Thyroid gland (tissue), 4 donors: ENCODE measurements at places on chromosomes 11 and 22.

GRCh38 chr11:26762089-26762488 is 40.2 kb upstream of the SLC5A12 start:
- no peak for DNase-seq

DNA sequence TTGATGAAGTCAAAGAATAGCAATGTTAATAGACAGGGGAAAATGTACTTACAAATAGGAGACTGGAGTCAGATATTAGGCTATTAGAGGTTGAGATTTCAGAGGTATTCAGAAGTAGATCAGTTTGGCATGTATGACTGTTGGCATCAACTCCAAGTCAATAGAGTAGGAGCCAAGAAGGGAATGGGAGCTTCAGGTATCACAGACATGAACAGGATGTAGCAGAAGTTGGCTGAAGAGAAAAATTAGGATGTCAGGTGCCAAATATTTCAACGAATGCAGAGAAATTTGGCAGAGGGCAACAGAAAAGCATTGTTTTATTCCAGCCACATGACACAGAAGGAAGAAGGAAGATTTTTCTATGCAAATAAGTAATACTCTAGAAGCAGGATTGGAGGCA is 69.7 kb downstream of the GLYATL1 start:
- DNase-seq = no peak

DNA sequence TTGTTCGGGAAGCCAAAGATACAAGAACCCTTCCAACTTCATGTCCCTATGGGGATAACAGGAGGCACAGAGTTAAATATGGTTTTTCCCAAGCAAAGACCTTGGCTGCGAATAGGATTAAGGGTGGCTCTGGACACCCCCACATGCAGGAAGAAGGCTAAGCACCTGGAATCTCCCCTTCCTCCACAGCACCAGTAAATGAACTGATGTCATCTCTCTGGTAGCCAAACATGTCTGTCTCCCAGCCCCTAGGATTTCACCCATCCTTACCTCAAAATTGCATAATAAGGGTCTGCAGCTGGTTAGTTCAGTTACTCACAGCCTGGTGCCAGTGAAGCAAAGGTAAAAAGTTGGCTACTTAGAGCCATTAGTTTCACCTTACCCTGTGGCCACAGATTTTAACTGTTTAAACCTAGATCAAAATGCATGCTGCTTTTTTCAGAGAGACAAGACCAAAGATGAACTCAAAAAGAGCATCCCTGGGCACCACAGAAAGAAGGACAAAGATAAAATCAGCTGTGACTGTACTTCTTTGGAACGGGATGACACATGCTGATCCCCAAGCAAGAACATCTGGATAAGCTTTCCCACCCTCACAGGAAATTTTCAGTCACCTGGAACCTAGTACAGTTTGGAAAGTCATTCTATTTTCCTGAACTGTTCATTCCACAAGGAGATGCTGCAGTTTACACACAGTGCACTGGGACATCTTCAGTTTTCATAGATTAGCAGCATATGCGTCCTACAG is 77.2 kb upstream of the AKIP1 start:
- no peak for DNase-seq

DNA sequence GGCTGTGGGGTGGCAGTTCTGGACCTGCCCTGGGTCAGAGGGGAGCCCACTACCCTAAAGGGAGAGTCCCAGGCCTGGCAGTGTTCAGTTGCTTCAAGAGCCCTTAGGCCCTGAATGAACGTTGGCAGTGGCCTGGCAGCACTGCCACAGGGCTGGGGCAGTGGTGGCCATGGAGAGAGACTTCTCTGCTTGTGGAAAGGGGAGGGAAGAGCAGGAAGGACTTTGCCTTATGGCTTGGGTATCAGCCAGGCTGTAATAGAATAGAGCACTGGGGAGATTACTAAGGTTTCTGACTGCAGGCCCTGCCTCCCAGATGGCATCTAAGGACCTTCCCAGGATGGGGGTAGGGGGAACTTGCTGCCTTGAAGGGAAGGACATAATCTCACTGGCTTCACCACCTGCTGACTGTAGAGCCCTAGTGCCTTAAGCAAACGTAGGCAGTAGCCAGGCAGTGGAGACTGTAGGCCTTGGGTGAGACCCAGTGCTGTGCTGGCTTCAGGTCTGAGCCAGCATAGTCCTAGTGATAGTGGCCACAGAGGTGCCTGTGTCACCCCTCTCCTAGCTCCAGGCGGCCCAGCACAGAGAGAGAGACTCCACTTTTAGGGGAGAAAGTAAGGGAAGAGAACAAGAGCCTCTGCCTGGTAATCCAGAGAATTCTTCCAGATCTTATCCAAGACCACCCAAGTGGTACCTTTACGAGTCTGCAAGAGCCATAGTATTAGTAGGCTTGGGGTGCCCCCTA is 27.6 kb downstream of the PLA2G6 start:
- peak; percentile 50 for DNase-seq

DNA sequence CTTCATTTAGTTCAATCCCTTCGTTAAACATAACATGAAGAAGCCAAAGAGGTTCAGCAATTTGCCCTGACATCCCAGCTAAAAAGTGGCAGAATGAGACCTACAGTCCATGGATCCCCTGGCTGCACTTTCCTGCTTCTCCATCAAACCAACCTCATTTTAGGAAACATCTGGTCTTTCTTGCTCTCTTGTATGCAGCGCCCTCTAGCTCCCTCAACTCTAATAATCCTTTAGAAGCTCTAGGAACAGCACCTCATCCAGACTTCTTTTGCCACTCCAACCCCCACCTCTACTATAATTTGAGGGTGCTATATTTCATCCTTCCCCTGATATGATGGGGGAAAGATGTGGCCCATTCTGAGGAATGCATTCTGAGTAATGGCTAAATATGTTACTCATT is 7.4 kb downstream of the CNTF start:
- no peak for DNase-seq

DNA sequence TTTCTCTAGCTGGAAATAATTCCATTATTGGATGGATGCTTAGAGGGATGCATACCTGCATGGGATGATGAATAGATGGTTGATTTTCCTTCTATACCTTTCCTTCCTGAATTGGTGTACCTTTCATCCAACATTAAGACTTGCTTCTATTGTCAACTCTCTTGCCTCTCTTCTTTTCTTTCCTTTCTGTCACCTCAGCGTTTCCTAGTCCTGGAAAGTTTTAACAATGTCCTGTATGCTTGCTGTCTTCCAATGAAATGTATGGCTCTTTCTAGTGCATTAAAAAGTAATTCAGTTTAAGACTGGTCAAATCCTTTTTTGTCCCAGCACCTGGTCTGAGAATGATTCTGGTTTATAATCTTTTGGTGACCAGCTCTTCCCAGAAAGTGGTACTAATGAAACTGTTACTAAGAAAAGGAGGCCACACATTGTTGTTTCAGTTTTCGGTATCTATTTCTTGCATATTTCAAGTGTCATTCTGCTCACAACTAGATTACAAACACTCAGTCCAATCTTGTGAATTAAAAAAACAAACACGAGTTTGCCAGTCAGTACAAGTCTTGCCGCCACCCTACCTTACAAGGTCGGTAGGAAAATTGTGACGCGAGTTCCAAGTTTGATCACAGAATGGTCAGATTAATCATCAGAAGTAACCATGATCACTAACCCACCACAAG is 8.0 kb downstream of the POU2AF1 start:
- no peak for DNase-seq

DNA sequence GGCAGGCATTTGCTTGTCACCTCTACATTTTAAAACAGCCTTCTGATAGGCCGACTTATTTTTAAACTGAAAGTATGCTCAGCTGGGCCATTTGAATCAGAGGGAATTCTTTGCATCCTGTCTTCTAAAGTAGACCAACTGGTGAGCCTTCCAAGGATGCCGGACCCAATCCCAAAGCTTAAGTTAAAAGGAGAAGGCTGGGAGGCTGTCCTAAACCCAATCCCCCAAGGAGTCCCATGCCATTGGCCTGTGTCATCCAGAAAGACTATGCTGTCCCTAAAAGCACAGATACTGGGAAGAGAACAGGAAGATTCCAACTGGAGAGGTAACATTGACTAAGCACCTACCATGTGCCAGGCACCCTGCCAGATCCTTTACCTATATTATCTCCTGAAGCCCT is 18.0 kb downstream of the TENM4 start:
- DNase-seq = no peak

DNA sequence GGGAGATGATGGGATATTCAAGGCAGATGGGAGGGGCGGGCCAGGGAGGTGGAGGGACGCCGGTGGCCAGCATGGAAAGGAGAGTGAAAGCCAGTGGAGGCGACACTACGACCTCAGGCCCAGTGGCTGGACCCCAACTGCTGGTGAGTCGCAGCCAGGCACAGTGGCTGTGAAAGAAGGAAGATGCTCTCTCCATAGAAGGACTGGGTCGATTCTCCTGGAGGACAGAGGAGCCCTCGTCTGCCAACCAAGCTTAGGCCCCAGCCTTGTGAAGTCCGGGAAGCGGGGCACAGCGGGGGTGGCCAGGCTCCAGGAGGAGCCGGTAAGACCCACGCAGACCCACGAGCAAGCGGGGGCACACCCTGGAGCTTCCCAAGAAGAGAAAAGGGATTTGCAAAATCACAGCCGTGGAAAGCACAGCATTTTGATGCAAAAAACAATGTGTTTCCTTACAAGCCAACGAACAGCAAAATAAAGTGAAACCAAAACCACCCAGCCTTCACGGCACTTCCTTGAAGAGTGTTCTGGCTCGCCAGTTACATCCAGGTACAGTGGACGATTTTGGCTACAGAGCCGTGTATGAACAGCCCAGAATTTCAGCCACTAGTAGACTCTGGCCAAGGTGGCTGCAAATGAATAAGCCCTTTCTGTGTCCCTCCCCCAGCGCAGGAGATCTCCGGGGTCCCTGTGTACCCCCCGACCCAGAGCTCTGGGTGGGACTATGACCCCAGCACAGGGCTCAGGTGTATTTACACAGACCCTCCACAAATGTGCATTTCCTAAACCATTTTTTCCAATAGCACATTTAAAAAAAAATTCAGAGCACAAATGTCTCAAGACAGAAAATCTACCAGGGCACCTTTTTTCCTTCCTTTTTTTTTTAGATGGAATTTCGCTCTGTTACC is 96.9 kb downstream of the TRMU start:
- DNase-seq = peak; percentile 77

- DNase-seq = peak; percentile 75
Observed at GRCh38 chr11:10646005-10646404, 47.5 kb downstream of the IRAG1 start.

GRCh38 chr11:90113541-90113940 is 20.9 kb upstream of the NAALAD2 start:
- no peak for DNase-seq
